Upper lobe of right lung (tissue), 1 donor: ENCODE measurements at places on chromosomes 7 and 10. TPM values are rescaled to one million over a fixed set of nuclear protein-coding genes. Genes with fewer than 3 reads are reported as not detected.

DNA sequence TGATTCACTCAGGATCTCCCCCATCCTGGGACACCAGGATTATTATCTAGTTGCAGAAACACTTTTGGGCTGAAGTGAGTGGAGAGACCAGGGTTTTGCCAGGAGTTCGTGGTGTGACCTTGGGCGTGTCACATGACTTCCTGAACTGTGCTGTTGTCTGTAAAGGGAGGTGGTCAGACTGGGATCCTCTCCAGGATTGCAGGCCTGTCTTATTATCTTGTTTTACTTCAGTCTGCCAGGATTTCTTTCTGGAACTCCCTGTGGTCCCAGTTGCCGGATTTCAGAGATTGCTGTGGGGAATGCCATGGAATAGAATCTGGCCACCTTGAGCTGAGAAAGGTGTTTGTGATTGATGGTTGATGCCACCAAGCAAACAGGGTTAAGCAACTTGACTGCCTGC lies 35.8 kb downstream of the CRCP start:
- peak; percentile 50 for DNase-seq

DNA sequence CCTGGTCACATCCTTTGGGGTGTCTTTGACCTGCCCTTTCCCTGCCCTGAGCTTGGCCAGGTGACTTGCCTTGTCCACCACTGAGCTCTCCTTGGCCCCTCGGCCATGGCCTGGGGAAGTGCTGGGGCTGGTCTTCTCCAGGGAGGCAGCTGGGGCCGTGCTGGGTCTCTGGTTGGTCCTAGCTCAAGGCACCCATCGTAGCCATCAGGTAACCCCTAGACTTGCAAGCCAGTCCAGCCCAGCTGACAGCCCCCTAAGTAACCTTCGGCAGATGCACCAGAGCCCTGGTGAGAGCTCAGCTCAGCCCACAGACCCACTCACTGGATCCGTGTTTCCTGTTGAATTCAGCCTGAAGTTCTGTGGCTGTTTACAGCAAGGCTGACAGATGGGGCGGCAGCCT lies 176.2 kb upstream of the SHH start:
- peak; percentile 62 for DNase-seq

DNA sequence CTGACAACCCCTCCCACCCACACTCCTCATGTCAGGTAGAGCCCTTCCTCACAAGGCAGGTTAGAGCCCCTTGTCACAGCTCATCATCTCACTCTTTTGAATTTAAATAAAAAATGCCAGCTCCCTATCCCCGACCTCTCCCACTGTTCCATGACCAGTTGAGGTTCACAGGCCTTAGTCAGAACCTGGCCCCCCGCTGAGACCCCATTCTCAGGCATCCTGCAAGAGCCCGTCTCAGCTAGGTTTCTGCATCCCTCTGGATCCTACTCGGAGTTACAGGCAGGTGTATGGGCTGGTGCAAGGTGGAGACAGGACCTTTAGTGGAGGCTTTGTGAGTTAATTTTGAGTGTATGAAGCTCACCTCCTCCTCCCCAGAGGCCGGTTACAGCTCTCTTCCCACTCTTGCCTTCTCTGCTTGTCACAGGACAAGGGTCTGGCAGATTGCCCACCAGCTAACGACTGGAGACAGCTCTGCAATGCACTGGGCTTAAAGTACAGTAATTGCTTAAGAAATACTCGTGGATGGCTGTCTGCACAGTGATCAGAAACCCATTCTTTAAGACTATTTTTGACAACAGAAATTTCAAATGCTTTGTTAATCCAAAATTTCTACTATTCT lies 394.9 kb upstream of the DPP6 start:
- no peak for DNase-seq

DNA sequence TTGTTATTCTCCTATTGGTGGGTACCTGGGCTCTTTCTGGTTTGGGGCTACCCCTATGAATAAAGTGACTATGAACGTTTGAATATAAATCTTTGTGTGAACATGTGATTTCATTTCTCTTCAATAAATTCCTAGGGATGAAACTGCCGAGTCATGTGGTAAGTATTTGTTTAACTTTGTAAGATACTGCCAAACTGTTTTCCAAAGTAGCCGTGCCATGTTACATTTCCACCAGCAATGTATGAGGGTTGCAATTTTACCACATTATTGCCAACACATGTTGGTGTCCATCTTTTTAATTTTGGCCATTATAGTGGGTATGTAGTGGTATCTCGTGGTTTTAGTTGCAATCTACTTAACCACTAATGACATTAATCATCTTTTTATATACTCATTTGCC lies 94.7 kb downstream of the ZNRF2 start:
- DNase-seq: no peak

DNA sequence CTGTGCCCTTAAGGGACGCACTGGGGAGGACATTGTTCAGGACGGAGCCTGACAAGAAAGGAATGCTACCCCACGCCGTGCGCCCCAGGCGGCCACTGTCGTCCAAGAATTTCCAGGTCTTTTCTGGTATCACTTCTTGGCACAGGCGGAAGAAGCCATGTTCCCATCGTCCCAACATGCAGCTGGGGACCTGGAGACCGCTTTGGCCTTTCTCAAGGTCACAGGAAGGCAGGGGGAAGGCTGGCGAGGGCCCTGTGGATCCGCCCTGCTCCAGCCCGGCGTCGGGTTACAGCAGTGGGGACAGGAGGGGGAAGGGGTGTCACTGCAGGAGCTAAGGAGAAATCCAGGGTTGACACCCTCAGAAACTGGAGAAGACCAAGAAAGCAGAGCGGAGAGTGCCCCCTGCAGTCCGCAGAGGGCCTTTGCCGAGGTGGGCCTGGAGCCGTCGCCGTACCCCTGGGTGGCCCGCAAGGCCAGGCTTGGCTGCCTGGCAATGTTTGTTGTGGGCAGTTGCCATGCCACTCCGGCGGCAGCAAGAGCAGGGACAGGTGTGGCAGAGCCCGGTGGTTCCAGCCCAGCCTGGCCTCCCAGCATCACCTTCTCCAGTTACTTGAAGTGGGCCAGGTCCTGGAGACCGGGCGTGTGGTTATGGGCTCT lies 104.1 kb downstream of the LHPP start:
- peak; percentile 82 for DNase-seq

DNA sequence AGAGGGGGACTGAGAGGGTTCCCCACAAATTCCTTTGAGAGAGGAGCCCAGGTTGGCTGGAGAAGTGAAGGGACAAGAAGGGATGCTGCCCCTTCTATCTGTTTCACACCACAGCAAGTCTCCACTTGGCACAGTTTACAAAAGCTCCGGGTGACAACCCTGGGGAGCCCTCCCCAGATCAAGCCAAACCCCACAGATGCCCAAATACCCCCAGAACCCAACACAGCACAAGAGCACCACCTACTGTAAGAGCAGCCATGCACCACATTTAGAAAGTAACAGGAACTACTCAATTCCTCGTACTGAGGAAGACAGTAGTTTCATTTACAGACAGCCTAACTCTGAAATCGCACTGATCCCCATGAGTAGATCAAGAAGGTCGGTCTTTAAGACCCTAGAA lies 67.8 kb upstream of the ATP6V0A4 start:
- no peak for DNase-seq

DNA sequence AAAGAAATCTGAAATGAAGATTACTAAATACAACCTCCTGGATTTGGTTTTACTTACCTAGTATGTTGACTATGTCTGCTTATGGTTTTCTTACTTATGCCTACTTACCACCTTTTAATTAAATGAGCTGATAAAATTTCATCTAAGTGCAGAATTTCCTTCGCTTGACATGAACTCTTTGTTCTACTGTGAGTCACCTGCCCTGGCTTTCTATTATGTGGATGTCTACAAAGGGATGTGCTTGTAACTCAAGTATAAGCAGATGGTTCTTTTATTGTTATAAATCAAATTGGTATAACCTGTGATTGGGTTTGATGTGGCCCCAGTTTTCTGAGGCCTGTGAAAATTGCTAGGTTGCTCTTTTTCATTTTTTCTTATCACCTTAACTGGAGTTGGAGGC lies 389.1 kb upstream of the ANKRD30A start:
- DNase-seq: no peak

- DNase-seq: no peak
These were observed 36.8 kb downstream of the LMOD2 start for GRCh38 chr7:123692471-123692877.

TAS2R3 gene
- total RNA-seq: 1.6 TPM

SDK1 gene
- 10.4 TPM for total RNA-seq

PRPF18 gene
- 23.7 TPM for total RNA-seq
